ENCODE measurements at places on chromosomes 2 and 18. TPM values are rescaled to one million over a fixed set of nuclear protein-coding genes. Genes with fewer than 3 reads are reported as not detected.

Gene NT5DC4
- total RNA-seq: not detected

Gene PCGF1
- 23.8 TPM for total RNA-seq

Gene PTMA
- total RNA-seq: 1,963 TPM

Gene TTC31
- 35.2 TPM for total RNA-seq

Gene RND3
- 62.6 TPM for total RNA-seq

Gene RSAD2
- total RNA-seq: not detected

Gene GNAL
- total RNA-seq: 23.8 TPM

Gene LYG1
- total RNA-seq: 0.31 TPM

Gene C2orf81
- total RNA-seq: 2.4 TPM

Gene ALPP
- total RNA-seq: 0.20 TPM

Gene IL36G
- not detected for total RNA-seq

Gene SULT1C2
- total RNA-seq: 2.2 TPM

Gene CXCR1
- total RNA-seq: not detected

Gene ASB18
- not detected for total RNA-seq

Gene MARCHF4
- 0.26 TPM for total RNA-seq
